Smooth muscle cell of the brain vasculature (primary cell): ENCODE measurements at places on chromosomes 5 and 9.

- DNase-seq, result no peak
These were observed 318.4 kb downstream of the ARL15 start for GRCh38 chr5:53991942-53992341.

DNA sequence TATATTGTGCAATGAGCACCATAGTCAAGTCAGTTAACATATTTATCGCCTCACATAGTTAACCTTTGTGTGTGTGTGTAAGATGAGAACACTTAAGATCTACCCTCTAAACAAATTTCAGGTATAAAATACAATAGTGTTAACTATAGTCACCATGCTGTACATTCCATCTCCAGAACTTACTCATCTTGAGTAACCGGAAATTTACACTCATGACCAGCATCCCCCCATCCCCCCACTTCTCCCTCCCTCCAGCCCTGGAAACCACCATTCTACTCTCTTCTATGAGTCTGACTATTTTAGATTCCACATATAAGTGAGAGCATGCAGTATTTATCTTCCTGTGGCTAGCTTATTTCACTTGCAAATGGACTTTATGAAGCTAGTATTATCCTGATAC is 40.3 kb downstream of the ZNF354A start:
- DNase-seq, result no peak

DNA sequence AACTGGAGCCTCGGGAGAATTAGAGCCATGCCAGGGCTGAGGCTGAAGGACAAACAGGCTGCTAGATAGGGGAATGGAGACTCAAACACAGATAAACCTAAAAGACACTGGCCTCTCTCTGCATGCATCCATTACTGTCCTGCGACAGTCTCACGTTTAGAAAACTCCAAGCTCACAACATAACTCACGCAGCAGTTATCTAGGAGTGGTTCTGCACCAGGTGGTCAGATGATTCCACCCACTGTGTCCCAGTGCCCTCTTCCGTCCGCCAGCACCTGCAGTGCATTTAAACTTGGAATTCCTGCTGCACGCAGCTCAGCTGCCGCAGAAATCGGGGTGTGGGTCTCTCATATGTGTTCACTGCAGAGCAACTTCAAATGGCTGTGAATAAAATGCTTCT is 272.6 kb upstream of the IRX2 start:
- no peak for DNase-seq

GRCh38 chr9:82923092-82923911 is 139.6 kb downstream of the RASEF start:
- DNase-seq, result no peak

DNA sequence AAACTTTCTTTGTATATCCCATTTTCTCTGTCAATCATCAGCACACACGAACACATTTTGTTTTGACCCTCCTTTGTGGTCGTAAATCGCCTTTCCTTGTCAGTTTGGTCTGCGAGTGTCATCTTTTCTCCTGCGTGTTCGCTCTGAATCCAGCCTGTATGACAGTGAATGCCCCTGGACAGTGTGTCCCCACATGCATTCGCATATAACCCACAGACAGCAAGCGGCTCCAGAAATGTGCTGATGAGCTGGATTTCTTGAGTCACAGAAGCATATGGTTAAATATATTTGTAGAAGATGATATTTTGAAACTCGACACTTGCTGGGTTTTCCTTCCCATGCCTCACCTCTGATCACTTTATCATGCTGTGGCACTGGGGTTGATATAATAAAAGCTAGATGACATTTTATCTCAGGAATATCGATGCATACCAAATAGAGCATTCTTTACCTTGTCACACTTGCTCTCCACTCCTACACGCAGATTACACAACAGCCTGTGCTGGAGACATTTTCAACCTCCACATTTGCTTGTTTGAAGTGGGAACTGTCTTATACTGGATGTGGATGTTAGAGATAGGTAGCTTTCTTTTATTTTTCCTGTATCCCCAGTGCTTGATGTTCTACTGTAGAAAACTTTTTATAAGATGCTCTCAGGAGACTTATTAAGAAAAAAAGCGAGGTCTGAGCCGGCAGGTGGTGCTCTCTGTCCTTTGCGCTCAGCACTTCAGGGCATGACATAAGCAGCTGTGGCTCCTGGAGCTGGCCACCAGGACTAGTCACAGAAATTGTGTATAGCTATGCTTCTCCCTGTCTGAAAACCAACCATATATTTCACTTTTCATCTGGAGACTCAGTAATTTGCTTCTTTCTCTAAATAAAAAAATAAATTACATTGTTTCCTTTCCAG is 215.1 kb downstream of the SH3GL2 start:
- DNase-seq, result no peak

GRCh38 chr9:36485647-36486328 is 85.7 kb upstream of the RNF38 start:
- DNase-seq, result no peak

- no peak for DNase-seq
These were observed 309.1 kb downstream of the SPOCK1 start for GRCh38 chr5:137190031-137190430.

DNA sequence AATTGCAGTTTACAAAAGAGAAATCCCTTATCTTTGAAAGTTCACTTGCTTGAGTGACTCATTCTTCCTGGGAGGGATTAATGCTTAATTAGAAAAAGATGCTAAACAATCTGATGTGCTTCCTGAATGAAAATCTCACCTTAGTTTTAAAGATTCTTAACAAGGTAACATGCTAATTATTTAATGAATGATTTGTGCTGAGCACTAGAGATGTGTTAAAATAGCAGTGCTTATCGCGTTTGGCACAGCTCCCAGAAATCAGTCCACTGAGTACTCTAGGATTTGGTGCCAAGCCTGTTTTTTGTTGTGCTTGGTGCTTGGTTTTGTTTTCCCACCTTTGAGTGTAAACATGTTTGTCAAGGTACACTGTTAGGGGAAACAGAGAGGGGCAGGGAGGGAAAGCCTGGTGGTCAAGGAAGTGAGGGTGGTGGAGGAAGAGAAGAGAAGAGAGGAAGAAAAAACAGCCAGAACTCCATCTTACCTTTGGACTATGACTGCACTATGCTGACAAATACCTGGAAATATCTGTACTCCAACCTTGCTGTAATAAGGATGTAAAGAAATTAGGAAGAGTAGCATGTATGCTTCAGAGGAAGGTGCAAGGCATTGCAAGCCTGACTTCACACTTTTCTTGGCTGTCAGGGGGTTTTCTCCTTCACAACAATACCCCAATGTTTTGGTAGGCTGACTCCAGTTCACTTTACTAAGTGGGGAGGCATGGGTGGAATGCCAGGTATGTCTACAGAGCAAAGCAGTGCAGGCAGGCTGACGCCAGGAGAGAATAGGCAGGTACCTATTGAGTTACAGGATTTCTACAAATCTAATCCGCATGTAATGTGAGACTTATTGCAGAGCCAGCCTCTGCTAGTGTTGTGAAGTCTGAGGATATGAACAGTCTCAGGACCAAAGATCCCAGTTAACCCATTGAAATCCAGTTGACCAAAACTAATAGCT is 157.2 kb upstream of the ISL1 start:
- no peak for DNase-seq

- no peak for DNase-seq
These were observed 156.9 kb downstream of the TRIM32 start for GRCh38 chr9:116843863-116844620.

DNA sequence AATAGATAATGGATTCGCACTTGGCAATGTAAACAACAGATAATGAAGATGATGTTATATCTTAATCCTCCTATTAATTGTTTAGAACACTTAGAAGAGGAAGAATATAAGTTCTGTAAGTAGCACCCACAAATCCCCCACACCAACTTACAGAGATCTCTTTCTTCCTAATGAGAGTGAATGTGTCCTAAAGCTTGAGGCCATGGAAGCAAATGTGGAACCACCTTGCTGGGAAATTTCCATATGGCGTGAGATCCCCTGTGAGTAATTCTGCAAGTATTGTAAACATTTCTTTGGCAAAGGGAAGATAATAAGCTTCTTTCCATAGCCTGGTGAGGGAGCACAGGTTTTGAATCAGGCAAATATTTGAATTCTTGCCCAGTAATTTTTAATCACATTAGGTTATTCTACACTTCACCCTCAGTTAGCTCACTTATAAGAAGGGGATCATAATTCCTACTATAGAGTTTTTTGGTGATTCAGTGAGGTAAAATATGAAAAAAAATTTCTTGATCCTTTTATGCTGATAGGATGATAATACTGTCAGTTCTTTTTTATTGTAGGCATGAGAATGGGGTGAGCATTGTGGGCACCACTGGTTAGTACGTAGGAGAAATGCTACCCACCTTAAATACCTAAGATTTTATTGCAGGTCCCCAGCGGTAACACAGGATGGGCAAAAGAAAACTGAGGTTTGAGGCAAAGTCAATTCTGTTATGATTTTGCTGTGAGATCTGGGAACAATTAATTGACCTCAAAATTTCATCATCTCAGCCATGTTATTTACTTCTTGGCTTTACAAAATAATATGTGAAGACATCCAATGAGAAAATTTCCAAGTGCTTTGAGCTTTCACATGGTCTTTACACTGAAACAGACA is 574.8 kb downstream of the PSAT1 start:
- no peak for DNase-seq

DNA sequence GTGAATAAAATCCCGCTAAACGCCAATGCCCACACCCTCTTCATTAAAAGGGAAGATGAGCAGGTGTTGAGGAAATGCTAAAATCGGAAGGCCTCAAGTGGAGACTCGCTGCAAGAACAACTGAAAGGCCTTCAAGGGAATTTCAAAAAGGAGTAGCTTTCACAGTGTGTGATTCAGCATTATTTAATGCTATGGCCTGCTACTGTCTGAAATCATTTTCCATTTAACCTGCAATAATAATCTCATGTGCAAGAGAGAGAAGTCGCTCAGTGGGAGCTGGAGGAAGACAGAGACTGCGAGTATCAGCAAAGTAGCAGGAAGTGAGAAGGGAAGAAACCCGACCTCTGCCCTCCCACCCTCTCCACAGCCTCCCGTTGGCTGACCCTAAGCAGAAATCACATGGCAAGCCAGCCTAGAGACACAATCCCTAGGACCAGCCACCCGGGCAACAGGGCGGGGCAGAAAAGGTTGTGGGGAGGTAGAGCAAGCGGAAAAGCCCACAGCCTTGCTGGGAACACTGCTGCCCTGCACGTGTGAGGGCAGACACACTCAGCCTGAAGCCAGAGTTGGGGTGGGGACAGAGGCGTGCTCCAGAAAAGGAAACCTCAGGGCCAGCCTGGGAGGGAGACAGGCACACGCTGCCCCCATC is 39.9 kb upstream of the CTSL start:
- DNase-seq, result no peak

DNA sequence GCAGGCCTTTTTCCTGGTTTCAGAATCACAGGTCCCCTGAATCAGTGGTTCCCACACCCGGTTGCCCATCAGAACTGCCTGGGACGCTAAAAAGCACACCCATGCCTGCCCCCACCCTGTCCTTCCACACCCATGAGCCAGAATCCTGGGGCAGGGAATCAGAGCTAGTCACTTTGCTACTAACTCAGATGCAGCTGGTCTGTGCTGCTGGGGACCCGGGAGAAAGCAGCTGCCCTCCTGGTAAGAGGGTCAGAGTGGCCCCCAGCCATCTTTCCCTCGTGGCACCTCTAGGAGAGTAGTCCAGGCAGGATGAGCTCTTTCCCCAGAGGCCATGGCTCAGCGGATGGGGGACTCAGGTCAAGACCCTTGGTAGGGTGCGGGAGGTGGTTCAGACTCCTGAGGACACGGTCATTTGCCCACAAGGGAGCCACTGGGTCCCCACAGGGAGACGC is 11.3 kb upstream of the NUP214 start:
- no peak for DNase-seq

DNA sequence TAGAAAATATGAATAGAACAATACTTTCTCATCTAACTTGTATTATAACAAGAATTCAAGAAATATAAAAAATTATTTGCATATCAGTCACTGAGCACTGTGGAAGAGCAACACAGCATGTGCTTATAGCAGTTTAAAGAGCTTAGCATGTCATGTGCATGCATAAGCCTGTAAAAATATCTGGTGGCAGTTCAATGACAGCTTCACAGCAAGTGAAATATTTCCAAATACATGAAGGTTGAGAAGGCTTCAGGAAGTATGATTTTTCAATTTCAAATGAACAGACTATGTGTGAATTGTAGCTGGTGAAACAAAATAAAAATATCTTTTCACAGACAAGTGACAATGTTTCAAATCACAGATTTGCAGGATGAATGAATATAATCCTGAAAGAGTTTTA is 128.5 kb downstream of the PRDM9 start:
- no peak for DNase-seq

DNA sequence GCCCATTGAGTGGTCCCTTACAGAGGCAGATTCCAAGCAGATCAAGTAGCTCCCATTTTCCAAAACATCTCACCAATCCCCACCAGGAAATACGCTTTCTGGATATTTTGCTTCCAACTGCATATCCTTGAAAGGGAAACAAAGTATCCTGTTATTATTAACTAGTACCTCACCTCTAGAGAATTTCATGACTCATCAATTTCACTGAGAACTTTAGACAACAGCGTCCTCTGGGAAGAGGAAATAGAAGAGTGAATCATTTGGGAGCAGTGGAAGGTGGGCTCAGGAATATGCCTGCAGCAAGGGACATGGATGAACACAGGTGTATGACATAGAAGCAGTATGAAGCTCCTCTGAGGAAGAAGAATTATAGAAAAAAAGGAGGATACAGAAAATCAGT is 186.7 kb downstream of the MARCHF11 start:
- peak; percentile 12 for DNase-seq

- no peak for DNase-seq
These were observed 21.3 kb downstream of the SLC25A25 start for GRCh38 chr9:128089299-128089698.

- DNase-seq, result no peak
These were observed 10.6 kb upstream of the PPP1R26 start for GRCh38 chr9:135468854-135469521.

- DNase-seq, result no peak
These were observed 36.7 kb downstream of the IRX2 start for GRCh38 chr5:2714805-2715204.

GRCh38 chr9:2664174-2665065 is 42.8 kb downstream of the VLDLR start:
- DNase-seq, result no peak

DNA sequence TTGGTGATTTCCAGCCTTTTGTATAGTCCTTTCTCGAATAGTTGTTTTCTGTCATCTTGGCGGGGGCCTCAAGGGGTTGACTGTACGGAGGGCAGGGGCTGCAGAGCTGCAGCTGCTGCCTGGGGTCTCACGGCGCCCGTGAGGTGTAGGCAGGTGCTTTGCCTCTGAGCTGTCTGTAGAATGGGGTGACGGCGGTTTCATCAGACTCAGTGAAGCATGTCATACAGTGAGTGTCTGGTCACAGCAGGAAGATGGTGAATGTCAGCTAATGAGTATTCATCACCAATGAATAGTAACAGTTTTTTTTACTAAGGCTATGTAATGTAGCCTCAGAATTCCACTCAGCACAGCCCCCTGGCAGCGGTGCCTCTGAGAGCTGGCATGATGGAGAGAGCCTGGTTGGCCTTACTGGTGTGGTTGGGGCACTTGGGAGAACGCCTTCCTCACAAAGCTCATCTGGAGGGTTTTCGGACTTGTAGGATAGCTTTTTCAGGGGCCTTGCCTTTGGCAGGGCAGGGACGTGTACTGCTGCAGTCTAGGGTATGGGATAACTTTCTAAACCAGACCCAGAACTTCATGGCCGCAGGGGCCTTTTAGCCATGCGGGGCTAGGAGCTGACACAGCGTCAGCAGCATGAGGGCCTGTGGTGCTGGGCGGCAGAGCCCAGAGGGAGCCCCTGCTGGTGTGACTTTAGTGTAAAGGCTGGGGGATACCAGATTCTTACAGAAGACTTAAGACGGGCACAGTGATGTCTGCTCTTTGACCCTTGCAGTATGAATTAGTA is 15.0 kb downstream of the TENT4A start:
- no peak for DNase-seq
